NCI-H82 (cell line): ENCODE measurements at places on chromosomes 3 and 15.
A peak's percentile ranks its signal among the peaks of the same experiment; 100 is the strongest.

DNA sequence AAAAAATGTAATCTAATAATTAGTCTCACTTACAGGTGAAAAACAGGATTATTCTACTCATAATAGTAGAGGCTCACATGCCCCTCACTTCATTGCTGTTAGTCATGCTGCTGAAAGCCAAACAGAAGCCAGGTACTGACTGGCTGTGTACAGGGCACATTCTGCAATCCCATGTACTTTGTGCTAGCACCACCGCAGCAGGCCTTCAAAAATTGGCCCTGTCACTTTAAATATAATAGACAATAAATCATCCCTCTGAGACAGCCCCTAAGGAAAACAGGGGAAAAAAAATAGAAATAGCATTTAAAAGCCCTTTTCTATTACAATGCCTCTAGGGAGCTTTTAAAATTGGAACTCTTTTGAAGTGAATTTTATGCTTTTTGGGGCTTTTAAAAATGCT lies 723.8 kb downstream of the TUSC7 start:
- peak; percentile 57 for DNase-seq

GRCh38 chr3:192055946-192056345 lies 595.0 kb downstream of the PYDC2 start:
- DNase-seq = no peak

DNA sequence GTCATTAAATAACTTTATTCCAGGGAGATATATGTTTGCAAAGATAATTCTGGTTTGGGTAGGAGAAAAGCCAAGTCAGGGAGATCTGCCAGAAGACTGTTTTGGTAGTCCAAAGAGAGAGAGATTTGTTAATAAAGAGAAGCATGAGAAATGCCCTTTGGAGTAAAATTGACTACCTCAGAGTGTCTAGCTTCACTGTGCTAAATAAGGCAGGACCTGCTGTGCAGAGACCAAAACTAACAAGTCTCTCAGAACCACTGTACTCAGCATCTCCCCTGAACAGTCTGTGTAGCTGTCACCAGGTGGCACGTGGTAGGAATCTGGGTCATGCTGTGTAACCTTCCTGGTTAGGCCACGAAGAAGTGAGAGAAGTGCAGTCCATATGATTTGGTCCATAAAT lies 31.6 kb upstream of the SLC35G2 start:
- DNase-seq = peak; percentile 47

DNA sequence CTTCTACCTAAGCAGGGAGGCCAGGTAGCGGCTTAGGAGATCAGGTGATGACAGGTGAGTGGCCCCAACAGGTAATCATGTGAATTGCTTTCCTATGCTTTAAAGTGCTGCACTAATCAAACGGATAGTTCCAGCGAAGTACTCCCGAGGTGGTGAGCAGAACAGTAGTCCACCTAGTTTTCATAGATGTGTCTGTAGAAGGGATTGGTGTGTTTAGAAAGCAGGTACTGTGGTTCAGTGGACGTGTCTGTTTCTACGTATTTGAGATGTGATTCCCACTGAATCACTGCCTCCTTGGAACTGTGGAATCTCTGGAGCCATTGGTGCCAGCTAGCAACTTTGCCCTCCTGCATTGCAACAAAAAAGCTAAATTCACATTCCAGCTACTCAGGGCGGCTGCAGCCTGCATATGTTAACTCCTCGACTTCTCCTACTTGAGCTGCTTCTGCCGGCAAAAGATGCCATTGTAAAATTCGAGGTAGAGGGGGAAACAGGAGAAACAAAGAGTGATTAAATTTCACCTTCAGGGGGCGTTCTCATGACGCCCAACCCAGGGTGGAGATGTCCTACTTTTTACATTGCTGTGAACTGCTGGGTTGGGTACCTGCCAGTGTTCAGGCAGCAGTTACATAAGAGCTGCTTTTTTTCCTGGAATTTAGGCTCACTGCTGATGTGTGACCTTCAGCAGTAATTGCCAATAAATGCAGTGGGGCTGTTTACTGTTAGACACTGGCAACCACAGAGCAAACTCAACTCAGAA lies 227.3 kb downstream of the ITPR1 start:
- peak; percentile 67 for DNase-seq

- peak; percentile 78 for DNase-seq
These were observed 355.4 kb downstream of the OTOL1 start for GRCh38 chr3:161851941-161852566.

GRCh38 chr3:8020047-8020841 lies 481.4 kb upstream of the LMCD1 start:
- peak; percentile 2 for DNase-seq

- DNase-seq = no peak
These were observed 7.2 kb upstream of the STAC start for GRCh38 chr3:36373084-36373483.

GRCh38 chr15:26889298-26889898 lies 22.5 kb downstream of the GABRA5 start:
- peak; percentile 88 for DNase-seq

GRCh38 chr3:16399473-16399872 lies 114.0 kb downstream of the RFTN1 start:
- peak; percentile 84 for DNase-seq

- DNase-seq = peak; percentile 21
These were observed 11.8 kb downstream of the CAPN3 start for GRCh38 chr15:42371096-42371495.

GRCh38 chr15:66327736-66328135 lies 28.7 kb downstream of the TIPIN start:
- DNase-seq = peak; percentile 30

DNA sequence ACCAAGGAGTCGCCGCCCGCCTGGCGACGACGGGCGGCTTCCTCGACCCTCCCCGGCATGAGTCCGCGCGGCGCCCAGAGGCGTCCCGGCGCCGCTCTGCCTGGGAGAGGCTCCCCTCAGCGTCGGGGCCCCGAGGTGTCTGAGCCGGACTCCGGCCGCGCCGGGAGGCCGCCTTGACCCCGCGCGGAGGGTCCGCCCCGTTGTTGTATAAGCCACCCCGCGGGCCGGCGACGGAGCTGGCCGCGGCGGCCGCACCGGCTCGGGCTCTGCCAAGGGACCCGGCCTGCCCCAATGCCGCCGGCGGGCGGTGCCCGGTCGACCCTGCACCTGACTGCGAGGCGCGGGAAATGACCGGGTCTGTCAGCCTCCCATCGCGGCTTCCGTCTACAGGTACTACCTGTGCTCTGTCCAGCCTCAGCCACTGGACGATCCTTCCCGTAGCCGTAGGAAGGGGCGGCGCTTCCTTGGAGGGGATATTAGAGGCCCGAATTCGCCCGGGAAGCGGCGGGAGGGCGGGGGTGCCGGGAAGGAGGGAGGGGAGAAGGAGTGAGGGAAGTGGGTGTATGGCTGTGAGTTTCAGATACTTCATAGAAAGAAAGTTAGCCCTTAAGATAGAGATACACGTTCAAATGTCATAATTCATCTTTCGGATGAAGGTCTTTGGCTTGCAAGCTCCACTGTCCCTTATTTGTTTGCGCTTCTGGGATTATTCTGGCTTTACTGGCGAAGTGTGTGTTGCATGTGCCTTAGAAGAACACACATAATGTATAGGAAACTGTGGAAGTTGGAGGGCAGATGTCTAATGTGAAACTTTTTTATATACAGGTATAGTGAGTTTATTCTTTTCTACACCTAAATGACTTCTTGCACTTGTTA lies 620 bp downstream of the ABHD5 start:
- DNase-seq = peak; percentile 79

GRCh38 chr3:16506884-16507577 lies 6.5 kb downstream of the RFTN1 start:
- DNase-seq = no peak

GRCh38 chr3:176631165-176631564 lies 566.1 kb downstream of the TBL1XR1 start:
- DNase-seq = no peak

GRCh38 chr3:108006881-108007331 lies 83.9 kb downstream of the CD47 start:
- no peak for DNase-seq

GRCh38 chr3:29353807-29354206 lies 72.9 kb downstream of the RBMS3 start:
- no peak for DNase-seq

- DNase-seq = no peak
These were observed 660.8 kb downstream of the MECOM start for GRCh38 chr3:169002689-169003088.

DNA sequence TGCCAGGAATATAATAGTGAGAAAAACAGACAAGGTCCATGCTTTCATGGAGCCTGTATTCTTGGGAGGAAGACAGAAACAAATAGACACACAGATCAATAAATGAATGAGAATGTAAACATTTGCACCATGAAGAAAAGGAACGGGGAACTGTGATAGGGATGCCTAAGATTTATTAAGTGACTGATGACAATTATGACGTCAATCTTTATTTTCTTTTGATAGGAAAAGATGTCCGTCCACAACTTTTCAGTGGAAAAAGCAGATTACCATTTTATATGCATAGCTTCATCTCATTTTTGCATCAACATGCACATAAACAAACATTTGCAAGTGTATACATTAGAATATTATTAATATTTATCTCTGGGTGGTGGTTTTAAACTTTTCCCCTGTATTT lies 27.9 kb upstream of the WNT5A start:
- DNase-seq = no peak

- DNase-seq = peak; percentile 74
These were observed at the start of gene RAB27A for GRCh38 chr15:55289746-55290527. TSS of gene RAB27A (minus strand) at chr15:55289813. CDS start at chr15:55234934, 54,879 bp downstream.

- no peak for DNase-seq
These were observed 72.1 kb upstream of the RARB start for GRCh38 chr3:25355998-25356397.

DNA sequence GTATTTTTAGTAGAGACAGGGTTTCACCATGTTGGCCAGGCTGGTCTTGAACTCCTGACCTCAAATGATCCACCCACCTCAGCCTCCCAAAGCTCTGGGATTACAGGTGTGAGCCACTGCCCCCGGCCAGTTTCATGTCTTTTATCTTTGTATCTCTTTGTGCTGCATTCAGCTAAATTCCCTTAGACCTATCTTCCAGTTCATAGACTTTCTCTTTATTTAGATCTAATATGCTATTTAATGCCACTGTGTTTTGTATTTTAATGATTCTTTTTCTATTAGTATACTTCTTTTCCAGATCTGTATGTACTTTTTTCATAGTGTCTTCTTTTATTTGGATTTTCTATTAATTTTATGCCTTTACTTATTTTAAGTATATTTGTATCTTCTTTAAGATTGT lies 14.9 kb downstream of the MINAR1 start:
- DNase-seq = no peak

DNA sequence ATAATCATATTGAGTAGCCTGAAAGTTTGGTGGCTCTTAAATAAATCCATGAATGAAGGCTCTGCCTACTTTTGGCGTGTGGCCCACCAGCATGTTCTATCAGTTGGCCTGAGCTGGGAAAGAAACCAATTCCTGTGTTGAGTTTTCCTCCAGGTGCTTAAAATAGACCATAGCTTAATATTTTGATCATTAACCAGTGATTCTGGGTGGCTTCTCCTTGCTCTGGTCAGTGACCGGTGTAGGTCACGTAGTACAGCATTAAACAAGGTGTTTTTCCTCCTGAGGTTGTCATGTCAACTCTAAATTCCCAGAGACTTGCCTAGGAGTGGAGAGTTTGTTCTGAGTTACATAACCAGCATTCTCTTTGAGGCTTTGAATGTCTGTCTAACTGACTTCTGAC lies 1.3 kb downstream of the HHLA2 start:
- DNase-seq = no peak

DNA sequence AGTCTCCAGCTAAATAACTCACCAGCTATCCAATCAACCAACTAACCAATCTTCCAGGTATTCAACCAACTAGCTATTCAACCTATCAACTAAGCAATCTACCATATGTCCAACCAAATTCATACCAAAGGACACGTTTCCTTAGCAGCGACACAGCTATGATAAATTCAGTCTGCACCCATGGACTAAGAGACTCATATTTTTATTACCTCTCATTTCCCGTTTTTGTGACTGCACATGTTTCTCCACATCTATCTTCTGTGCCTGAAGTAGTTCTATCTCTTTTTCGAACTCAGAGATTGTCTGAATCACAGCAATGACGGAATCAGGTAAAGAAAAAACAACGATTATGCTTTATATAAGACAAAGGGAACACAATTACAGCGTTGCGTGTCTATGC lies 34.0 kb upstream of the GNB5 start:
- DNase-seq = no peak
